ENCODE measurements at places on chromosomes 7 and 10.

DNA sequence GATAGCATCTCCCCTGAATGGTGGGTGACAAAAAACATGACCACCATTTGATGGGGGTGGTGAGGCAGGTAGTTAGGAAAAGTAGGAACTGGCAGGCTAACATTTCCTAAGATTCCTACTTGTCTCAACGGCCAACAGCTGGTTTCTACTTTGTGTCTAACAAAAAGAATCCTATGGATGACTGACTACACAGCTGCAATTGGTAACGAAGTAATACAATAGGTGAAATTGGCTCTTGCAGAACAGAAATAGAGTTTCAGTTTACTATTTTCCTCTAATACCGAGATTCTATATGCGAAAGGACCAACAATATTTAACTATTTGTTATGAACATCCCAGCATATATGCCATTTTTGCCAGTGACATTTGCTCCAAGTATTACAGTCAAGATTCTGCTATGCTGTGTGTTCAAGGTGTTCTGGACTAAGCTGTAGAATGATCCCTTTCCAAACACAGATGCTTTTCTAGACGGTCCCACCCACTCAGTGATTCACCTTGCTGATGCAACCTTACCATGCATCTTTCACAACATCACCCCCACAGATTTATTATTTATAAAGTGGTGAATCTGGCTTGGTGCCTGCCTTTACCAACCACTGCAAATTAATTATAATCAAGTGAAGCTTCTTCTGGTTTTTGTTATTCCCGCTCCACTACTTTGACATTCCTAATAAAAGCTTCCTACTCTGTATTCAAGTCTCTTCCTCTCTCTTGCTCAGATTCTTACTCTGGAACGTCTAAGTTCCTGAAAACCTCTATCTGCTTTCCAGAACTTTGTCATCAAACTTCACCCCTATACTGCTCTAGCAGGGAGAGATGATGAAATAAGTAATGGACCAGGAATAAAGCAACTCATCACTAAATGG, 16.8 kb downstream of the BBIP1 start:
- no peak for DNase-seq

GRCh38 chr10:62000726-62001125, 99.2 kb downstream of the ARID5B start:
- DNase-seq = no peak

GRCh38 chr10:92880917-92881316, 32.6 kb downstream of the EXOC6 start:
- no peak for DNase-seq

- DNase-seq = no peak
Observed at GRCh38 chr10:947051-947450, 15.5 kb upstream of the LARP4B start.

- DNase-seq = no peak
Observed at GRCh38 chr7:44541876-44542610, 913 bp upstream of the NPC1L1 start.

- DNase-seq = no peak
Observed at GRCh38 chr7:43625980-43626379, 43.1 kb downstream of the STK17A start.

DNA sequence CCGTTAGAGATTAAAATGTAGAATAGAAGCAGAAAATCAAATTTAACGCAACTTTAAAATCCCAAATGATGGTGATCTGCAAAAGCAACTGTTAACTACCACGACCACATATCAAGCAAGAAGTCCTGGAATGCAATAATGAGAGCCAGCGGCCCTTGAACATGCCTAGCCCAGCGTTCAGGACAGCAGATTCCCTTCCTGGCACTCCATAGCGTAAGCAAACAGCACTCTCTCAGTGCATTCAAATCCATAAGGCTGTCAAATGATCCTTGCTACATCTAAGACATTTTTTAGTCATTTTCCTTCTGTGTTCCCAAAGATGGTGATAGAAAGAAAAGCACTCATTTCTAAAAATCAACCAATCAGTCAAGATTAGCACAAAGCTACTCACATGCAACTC, 48.1 kb downstream of the CHST15 start:
- DNase-seq = no peak

GRCh38 chr7:17646253-17646956, 293.9 kb downstream of the SNX13 start:
- no peak for DNase-seq

DNA sequence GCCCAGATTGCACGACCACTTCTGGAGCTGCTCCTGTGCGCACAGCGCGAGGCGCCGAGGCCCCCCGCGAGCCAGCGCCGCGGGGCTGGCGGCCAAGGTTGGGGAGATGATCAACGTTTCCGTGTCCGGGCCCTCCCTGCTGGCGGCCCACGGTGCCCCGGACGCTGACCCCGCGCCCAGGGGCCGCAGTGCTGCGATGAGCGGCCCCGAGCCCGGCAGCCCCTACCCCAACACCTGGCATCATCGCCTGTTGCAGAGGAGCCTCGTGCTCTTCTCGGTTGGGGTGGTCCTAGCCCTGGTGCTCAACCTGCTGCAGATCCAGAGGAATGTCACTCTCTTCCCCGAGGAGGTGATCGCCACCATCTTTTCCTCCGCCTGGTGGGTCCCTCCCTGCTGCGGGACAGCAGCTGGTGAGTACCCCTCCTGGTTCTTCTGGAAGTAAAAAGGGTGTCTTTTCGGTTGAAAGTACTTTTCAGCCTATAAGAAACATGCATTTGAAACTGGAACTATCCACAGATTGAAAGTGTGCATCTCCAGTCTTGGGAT, 683 bp downstream of the INSIG1 start:
- no peak for DNase-seq

- DNase-seq = peak; percentile 93
Observed at GRCh38 chr10:11178606-11179515, 161.2 kb downstream of the CELF2 start.

- DNase-seq = peak; percentile 96
Observed at GRCh38 chr7:55365675-55366460, 731 bp downstream of the LANCL2 start.

GRCh38 chr7:85115006-85115405, 71.8 kb downstream of the SEMA3D start:
- no peak for DNase-seq

DNA sequence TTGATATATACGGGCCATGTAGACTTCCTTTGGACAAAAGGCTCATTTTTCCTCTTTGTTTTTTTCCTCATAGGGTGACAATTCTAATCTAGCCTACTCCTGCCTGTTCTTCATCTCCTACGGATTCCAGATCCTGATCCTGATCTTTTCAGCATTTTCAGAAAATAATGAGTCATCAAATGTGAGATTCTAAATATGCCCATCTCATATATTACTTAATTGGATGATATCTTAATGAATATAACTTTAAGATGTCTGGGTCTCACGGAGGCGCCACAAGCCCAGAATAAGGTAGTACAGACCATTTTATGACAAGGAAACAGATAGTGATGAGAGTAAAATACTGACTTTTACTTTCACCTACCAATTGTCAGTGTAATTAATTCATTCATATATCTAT, 11.4 kb downstream of the ABCC2 start:
- DNase-seq = no peak

- no peak for DNase-seq
Observed at GRCh38 chr10:24553051-24553612, 170.6 kb downstream of the ARHGAP21 start.

GRCh38 chr7:108301387-108301786, 154.8 kb downstream of the NRCAM start:
- no peak for DNase-seq

DNA sequence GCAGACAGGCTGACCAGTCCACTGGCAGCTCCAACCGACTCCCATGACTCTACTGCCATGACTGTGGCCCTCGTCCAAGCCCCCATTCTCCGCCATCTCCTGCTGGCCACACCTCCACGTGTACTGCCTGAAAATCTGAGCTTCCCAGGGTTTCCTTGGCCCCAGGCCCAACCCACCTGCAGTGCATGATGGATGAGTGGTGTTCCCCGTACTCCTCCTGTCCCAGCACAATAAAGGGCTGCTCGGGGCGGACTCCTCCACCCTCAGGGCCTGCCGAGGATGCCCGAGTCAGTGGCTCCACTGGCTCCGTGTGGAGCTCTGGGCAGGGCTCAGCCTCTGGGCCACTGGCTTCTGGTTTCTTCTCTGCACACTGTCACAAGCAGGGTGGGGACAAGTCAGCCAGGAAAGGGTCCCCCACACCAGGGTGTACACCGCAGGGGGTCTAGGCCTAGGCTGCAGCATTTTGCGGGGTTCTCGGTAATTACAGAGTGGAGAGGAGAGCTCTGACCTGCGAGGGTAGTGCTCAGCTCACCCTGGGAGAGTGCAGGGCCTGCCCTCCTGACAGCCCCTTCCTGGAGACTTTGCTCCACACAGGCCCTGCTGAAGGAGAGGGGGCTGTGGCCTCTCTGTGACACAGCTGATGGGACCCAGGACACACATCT, 15.2 kb downstream of the WDR91 start:
- no peak for DNase-seq

DNA sequence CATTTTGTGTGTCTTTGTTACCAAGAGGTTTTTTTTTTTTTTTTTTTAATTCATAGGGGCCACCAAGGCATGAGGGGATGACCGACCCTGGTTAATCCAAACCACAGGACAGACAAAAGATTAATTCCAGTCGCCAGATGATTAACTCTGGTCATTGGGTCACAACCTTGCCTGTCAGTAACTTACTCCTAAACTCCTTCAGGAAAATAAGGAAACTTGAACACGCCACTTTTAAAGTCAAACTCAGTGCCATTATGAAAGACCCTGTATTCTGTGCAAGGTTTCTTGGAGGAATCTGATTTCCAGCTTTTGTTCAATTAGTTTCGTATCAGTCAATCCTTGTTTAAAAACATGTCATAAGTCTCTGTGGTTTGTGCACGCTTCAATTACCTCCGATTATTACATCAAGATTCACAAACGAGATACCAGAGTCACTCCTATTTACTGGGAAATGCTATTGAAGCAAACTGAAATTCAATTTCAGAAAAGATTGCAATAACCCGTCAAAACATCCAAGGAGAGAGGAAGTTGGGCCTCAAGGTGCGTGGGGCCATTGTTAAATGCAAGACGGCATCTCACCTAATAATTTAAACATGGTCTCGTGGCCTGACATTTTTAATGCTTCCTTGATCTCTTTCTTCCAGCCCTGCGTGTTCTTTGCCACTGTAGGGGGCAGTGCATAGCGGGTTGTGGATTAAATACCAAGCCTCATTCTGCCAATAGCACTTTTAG, 44.0 kb downstream of the NRP1 start:
- no peak for DNase-seq

- peak; percentile 53 for DNase-seq
Observed at GRCh38 chr7:131031099-131031868, 296.4 kb upstream of the MKLN1 start.

DNA sequence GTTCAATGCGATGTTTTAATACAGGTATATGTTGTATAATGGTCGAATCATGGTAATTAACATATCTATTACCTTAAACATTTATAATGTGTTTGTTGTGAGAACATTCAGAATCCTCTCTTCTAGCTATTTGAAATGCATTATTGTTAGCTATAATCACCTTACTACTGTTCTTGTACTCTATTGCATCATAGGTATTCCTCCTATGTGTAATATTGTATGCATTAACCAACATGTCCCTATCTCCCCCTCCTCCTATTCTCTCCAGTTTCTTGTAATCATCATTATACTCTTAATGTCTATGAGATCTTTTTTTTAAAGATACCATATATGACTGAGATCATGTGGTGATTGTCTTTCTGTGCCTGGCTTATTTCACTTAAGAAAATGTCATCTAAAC, 235.2 kb downstream of the ATRNL1 start:
- DNase-seq = no peak

DNA sequence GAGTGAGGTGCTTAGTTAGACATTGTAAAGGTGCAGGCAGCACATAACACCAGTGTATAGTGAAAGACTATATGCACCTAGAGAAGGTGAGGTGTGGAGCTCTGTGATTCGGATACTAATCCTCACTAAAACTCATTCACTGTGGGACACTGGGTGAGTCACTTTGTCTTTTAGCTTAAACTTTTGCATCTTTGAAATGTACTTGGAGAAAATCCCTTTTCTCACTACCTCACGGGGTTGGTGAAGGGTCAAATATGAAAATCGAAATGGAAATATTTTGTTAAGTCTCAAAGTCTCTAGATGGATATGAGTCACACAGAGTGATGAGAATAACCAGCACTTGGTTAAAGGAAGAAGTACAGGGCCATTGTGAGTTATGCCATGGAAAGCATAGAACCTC, 38.0 kb downstream of the MDFIC start:
- DNase-seq = no peak

GRCh38 chr7:76318488-76319353, 16.2 kb downstream of the HSPB1 start:
- DNase-seq = peak; percentile 78

DNA sequence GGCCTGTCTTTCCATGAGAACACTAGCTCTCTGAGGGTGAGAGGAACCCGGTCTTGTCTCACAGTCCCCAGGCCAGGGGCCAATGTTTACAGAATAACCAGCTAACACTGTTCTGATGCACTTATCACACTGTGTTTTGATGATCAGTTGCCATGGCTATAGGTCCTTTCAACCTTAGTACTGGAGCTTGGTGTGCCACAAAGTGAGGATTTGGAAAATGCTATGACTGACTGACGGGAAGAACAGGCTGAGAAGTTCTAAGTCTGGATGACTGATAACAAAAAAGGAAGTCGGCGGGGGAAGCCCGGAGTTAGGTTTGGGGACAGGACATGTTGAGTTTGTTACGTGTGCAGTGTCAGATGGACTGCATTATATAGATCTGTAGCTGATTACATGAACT, 141.8 kb downstream of the CTTNBP2 start:
- no peak for DNase-seq

DNA sequence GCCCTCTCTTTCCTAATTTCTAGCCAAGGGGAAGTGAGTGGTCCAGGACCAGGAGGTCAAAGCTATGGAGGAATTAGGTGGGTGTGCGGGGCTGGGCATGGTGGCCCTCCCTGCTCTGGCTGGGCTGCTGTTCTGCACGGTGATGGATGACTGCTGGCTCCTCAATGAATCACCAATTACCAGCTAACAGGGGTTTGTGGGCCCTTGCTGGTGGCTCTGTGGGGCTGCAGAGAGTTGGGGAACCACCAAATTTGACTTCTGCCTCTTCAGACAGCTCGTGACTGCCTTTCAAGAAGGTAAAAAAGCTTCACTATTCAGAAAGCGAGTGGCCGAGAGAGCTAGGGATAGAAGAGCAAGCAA, 35.0 kb upstream of the HABP2 start:
- no peak for DNase-seq

- DNase-seq = no peak
Observed at GRCh38 chr7:149544028-149544427, 46.4 kb upstream of the ZNF746 start.

DNA sequence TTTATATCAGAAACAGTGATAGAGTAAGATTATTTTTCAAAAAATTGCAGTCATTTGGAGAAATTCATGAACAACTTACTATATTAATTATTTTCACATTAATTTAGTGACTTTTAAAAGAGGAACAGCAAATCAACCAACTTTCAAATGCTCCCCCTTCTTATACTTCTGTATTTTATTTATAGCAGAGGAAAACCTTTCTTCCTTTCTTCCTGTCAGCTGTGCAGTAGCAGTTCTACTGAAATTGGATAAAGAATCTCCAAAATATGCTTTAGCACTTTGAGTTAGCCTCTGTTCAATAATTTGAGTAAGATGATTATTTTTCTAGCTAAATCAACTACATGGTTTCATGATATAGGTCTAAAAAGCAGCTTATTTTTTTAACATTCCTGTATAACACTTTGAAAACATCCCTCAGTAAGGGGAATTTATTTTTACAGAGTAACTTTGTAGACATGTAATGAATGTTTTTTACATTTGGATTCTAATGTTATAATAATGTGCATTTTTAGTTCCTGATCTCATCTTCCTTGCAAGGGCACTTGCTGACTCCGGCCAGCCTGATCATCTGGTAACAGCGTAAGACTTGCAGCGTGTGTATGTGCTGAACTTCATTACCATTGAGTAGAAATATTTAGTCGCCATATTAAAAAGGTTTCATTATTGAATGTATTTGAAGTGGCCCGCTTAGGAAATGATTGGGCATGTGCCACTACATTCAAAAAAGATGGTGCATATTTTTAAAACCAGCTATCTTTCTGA, 158.3 kb upstream of the HDAC9 start:
- DNase-seq = no peak
